ENCODE measurements at places on chromosomes 6 and 20.

- peak; percentile 15 for DNase-seq
Measured at GRCh38 chr6:53294095-53294494, 54.7 kb downstream of the ELOVL5 start.

- peak; percentile 73 for DNase-seq
Measured at GRCh38 chr6:32190054-32190851, at the start of gene PBX2. TSS of gene PBX2 (minus strand) at chr6:32190202. CDS start at chr6:32189915, 287 bp downstream.

GRCh38 chr6:7172649-7173048, 64.9 kb downstream of the RREB1 start:
- peak; percentile 74 for DNase-seq

GRCh38 chr20:43458422-43458924, 777 bp downstream of the SRSF6 start:
- DNase-seq = no peak

- no peak for DNase-seq
Measured at GRCh38 chr6:160396292-160396691, 48.1 kb downstream of the SLC22A3 start.

- DNase-seq = no peak
Measured at GRCh38 chr6:119610265-119610664, 260.7 kb upstream of the MAN1A1 start.

DNA sequence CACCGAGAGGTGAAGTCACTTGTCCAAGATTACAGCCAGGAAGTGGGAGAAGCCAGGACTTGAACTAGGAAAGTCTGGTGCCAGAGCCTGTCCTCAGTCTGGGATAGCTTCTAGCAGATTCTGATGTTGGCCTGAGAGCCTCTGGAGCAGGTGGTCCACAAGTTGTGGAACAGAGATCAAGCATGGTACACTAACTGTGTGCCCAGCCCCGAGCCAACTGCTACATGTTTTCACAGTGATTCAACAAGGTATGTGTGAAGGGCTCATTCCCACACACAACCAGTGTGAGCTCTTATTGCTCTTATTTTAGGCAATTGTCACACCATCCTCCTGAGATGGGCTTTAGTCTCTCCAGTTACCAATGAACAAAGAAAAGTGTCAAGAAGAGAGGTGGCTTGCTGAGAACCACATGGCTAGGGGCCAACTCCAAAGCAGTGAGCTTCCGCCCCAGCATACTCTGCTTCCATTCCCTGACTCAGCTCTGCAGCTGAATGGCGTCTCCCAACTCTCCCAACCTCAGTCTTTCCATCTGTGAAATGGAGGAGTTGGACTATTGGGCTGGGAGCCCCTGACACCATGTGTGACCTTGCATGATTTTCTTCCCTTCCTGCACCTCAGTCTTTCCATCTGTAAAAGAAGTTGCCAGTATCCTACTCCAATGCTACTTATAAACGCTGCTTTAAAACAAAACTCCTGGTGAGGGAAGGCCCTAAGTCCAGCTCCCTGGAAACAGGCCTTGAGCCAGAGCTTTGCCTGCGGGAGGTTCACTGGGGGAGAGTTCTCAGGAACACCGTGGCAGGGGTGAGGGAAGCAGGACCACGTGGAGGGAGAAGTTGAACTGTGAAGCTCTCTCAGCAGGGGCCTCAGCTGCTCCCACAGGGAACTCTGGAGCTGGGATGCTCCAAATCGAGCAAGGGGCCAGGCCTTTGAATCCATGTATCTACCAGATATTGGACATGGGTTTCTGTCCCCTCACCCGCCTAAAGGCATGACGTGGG, 40.9 kb downstream of the CDH22 start:
- no peak for DNase-seq

DNA sequence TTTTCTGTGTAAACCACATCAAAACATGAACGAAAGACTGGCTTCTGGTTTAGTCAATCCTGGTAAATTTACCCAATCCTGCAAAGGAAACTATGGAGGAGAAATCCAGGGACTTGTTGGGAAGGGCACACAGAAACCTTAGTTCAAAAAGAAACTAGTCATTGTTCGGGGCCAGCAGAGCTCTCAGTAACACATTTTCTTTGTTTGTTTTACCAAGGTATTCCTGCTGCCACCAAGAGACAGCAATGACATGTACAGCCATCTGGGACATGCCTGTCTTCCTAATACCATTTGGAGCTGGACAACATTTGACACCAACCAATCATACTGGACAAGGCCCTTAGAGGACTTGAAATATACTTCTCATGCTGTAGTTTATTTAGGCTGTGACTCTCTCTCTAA, 8.3 kb downstream of the OARD1 start:
- DNase-seq = no peak

DNA sequence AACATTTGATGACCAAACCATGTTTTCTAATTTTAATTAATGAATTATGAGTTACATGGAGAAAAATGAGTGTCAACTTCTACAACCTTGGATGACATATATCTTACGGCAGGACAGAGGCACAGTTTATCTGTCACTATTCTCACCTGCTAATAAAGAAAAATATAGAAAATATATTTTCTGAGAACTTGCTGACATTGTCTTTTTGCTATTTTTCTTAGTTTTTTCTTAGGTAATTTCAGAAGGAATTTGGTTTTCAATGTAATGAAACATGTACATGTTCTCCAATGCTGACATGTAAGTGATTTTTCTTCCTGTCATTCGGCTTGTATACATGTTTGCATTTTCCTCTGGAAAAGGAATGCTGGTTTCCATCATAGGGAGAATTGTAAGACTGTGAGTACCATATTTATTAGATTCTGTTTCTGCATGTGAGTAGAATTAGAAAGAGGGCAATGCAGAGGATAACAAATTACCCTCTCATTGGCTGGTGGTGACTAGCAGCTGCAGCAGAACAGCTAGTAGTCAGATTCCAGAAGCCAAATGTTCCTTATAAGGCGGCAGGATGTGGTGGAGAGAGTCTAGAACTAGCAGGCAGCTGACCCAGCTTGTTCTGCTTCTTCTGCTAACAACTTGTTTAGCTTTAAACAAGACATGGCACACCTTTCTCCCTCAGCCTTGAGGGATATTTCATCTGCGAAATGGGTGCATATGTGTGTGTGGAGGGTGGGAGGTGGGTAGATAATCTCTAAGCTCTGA, 132.8 kb upstream of the SPACA1 start:
- peak; percentile 30 for DNase-seq

DNA sequence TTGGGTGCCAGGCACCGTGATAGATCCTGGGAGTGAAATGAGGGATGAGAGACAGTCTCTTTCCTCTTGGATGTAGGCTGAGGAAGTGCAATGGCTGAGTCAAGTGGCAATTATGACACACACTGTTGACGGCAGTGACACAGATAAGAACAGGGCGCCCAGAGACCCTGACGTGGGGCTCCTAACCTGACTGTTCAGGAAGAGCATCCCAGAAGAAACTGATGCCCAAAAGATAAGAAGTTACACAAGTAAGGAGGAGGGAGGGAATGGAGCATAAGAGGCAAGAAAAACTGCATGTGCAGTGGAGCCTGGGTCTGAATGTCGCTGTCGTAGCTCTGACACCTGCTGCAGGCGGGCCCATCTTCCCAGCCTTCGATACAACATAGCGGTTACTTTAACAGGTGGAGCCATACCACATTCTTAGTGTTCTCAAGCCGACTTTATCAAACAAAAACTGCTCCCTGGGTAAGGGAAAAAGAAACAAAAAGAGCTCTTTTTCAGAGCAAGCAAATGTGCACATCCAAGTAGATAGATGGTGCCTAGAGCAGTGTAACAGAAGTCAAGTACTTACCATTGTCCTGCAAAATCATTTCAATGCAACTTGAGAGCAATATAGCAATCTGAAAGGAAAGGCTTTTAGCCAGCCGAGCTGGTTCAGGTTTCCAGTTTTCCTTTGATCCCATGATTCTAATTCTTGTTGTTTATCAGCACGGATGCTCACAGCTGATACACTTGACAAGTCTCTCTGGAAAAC, 463.9 kb upstream of the JARID2 start:
- DNase-seq = no peak

- no peak for DNase-seq
Measured at GRCh38 chr6:148307405-148307804, 35.2 kb upstream of the SASH1 start.

GRCh38 chr20:50467174-50467573, 43.0 kb upstream of the PTPN1 start:
- no peak for DNase-seq

DNA sequence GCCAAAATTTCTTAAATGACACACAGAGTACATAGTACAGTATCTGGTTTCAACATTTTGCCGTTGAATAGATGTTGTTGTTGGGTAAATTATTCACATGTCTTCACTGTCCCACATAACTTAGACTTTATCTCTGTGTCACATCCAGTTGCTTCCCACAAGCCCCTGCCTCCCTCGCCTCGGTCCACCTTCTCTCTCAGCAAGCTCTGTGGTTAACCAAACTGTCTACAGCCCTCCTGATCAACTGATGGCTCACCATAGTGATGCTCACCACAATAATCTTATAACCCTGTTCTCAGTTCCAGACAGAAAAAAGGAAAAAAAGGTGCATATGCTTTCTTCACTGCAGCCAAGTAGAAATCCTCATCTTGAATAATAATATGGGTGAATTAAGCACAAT, 23.0 kb downstream of the IL17F start:
- DNase-seq = no peak

GRCh38 chr6:20169119-20169557, 43.1 kb downstream of the MBOAT1 start:
- peak; percentile 33 for DNase-seq

- no peak for DNase-seq
Measured at GRCh38 chr20:1722513-1723050, 65.0 kb upstream of the SIRPG start.

DNA sequence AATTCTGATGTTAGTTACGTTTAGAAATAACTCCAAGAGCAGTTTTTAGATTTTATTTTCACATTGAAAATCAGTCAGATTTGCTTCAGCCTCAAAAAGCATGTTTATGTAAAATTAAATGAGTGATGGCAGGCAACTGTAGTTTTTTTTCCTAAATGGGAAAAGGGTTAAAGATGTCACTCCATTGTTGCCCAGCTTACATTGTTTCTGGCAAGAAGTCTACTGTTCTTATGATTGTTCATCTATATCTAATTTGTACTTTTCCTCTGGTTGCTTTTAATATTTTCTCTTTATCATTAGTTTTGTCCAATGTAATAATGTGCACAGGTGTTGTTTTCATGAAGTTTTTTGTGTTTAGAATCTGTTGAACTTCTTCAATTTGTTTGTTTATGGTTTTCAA, 6.7 kb upstream of the TTK start:
- no peak for DNase-seq

DNA sequence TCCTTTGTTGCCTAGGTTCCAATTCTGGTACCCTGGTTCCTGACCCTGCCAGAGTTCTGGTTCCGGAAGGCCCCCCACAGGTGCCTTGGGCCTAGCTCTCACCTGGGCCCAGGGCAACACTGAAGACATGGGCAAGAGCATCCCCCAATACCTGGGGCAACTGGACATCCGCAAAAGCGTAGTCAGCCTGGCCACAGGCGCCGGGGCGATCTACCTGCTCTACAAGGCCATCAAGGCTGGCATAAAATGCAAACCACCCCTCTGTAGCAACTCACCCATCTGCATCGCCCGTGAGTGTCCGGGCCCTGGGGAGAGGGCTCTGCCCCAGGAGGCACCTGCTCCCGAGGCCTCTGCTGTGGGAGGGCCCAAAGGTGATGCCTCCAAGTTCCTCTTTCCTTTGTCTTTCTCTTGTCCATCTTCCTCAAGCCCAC, at the start of gene ARMC12:
Gene ARMC12, plus strand, starts transcription at position 51 of the 431 bp plus-strand sequence. Its CDS starts 77 bp downstream, at position 128.
- no peak for DNase-seq

GRCh38 chr6:40219799-40220198, 285.5 kb upstream of the MOCS1 start:
- DNase-seq = no peak

DNA sequence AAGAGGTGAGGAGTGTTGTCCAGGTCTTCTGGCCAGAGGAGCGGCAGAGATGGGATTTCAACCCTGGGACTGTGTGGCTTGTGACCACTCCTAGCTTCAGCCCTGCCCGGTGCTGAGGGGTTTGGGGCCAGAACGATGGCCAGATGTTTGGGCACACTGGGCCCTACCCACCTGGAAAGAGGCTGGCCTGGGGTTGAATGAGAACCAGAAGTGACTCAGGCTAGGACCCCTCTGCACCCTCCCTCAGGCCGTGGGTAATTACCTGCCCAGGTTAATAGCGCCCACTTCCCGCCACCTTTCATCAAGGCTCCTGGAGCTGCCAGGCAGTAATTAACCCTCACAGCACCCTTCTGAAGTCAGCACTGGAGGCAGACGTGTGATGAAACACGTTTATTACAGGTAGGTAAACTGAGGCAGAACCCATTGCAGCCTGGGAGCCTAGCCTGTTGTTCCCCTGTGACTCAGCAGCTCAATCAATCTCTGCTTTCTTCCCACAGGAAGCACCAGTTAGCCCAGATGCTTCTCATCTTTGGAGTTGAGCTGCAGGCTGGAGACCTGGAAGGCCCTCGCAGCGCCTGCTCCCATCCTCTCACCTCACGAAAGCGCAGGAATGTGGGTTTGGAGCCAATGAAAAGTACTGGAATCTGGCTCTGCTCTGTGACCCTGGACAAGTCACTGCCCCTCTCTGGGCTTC, 120.8 kb downstream of the CEBPB start:
- no peak for DNase-seq

GRCh38 chr6:42427871-42428270, 23.9 kb downstream of the TRERF1 start:
- DNase-seq = no peak

GRCh38 chr6:145022199-145022796, 713.0 kb downstream of the EPM2A start:
- DNase-seq = no peak

DNA sequence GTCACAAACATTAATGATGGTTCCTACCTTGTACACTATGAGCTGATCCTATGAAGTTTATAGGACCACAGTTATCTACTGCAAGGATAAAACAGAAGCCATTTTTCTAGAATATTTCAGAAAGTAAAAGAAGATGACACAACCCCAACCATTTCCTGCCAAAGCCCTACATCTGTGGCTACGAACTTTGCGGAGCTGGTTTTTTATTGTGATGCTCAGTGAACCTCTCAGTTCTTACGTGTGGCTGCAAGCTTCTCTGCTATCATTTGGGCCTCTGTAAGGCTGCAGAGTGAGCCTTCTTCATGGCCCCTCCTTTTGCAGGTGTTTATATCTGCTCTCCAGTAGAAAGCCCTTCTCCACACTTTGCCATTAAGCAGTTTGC, 17.8 kb upstream of the TAGAP start:
- DNase-seq = no peak

GRCh38 chr20:371755-372542, 8.6 kb upstream of the TRIB3 start:
- DNase-seq = peak; percentile 65

DNA sequence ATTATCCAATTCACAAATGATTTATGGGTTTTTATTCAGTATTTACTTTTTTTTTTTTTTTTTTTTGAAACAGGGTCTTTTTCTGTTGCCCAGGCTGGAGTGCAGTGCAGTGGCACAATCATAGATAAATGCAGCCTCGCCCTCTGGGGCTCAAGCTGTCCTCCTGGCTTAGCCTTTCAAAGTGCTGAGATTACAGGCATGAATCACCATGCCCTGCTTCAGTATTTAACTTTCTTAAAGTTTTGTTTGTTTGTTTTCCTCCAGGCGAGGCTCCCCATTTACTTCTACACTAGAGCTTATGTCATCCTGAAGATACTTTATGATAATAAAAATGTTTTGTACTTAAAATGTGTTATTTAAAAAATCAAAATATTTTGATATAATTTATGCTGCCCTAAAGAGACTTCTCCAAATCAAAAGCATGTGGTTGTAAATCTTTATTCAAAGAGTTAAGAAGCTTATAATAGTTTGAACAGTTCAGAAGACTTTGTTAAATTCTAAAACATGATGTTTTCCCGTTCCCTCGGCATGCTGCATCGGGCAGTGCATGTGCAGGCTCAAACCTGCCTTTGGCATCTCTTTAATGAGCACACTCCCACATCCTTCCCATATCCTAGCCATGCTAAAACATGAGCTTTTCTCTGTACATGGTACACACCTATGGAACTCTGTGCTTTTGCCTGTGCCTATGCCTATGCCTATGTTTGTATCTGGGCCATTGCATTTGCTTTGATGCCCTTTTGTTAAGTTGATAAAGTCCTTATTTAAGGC, 11.0 kb downstream of the SMPDL3A start:
- no peak for DNase-seq

All from AG08395 (cell line).